Stomach (tissue), 19 donors: ENCODE measurements at places on chromosomes 6 and 20. TPM values are rescaled to one million over a fixed set of nuclear protein-coding genes. Genes with fewer than 3 reads are reported as not detected.

MYCT1 gene
- 1.1 TPM for polyA plus RNA-seq

SAPCD1 gene
- 2.4 TPM for polyA plus RNA-seq

PACRG gene
- 1.8 TPM for polyA plus RNA-seq

GSTA3 gene
- polyA plus RNA-seq, result 1.00 TPM

SAMD3 gene
- not detected for polyA plus RNA-seq

GJA10 gene
- polyA plus RNA-seq, result not detected

GUCA1A gene
- not detected for polyA plus RNA-seq

PKIB gene
- 32.6 TPM for polyA plus RNA-seq

SNX9 gene
- 58.7 TPM for polyA plus RNA-seq

SULF2 gene
- polyA plus RNA-seq, result 62.9 TPM

GRCh38 chr6:5219011-5219691, 41.6 kb downstream of the LYRM4 start:
- peak; percentile 25 for DNase-seq
- no peak overlapping the region for H3K4me3 ChIP-seq
- H3K4me1 ChIP-seq, result no peaks in the 10 kb centered on the region
- H3K36me3 ChIP-seq, result no peaks in the 10 kb centered on the region

DNA sequence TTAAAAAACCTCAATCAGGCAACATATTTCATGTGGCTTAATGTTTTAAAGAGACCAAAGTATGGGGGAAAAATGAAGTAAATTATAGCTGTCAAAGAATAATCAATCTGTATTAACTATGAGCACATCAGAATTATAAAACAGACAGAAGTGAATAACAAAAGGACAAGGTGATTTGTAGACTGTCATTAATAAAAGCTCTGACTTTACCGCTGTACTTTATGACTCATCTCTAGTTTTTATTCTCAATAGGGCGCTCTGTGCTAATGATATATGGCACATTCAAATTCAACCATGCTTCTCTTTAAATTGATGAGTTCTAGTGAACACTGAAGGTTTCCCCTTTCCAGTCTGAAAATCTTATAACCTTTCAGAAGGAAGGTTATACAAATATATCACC, 72.0 kb downstream of the PREP start:
- H3K27me3 ChIP-seq, result no peaks in the 10 kb centered on the region
- H3K36me3 ChIP-seq, result peaks cover 48% of the 10 kb centered on the region
- no peak overlapping the region for H3K4me3 ChIP-seq
- DNase-seq, result no peak
- no peak overlapping the region for H3K27ac ChIP-seq
- H3K4me1 ChIP-seq, result peaks cover 5% of the 10 kb centered on the region

- peak; percentile 86 for DNase-seq
- H3K36me3 ChIP-seq, result no peaks in the 10 kb centered on the region
- H3K4me1 ChIP-seq, result no peaks in the 10 kb centered on the region
- H3K27ac ChIP-seq, result no peak overlapping the region
- H3K4me3 ChIP-seq, result no peak overlapping the region
- H3K27me3 ChIP-seq, result no peaks in the 10 kb centered on the region
Measured at GRCh38 chr6:40328386-40328985, 258.7 kb downstream of the LRFN2 start.

DNA sequence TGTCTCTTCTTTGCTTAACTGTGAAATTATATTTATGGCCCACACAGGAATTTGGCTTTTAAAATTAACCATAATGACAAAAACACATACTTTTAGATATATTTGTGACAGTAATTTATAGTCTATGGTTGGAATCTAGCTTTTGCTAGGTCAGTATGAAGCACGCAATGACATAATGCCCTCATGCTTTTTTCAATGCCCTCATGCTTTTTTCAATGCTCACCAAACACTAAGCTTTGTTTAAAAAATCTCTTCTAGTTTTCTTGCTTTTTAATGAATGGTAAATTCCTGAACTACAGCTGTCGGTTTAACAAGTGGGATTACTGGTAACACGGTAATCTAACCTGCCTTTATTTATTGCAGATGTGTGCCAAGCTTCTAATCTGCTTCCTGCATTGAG, 12.7 kb downstream of the CCN6 start:
- H3K4me1 ChIP-seq, result no peaks in the 10 kb centered on the region
- no peak overlapping the region for H3K4me3 ChIP-seq
- no peak for DNase-seq
- no peak overlapping the region for H3K27ac ChIP-seq

GRCh38 chr6:149052350-149053106, 265.0 kb upstream of the TAB2 start:
- no peak for DNase-seq
- no peak overlapping the region for H3K4me3 ChIP-seq
- H3K27ac ChIP-seq, result no peak overlapping the region

DNA sequence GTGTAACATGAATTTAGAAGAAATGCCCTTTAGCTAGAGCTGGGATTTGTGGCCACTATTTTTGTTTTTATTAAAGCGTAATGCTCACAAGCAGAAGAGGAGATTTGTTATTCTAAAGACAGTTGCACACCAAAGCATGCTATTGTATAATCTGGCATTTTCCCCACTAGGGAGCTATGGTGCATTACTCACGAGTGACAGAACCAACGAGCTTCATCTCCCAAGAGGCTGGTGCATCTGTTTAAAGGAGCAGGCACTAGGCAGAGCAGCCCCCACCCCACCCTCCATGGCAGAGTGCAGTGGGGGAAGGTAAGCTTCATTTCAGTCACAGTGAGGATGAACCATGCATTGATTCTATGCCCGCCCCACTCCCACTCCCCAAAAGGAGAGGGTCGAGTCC, 287.3 kb upstream of the TSHZ2 start:
- DNase-seq, result peak; percentile 5
- no peaks in the 10 kb centered on the region for H3K27me3 ChIP-seq
- no peaks in the 10 kb centered on the region for H3K4me1 ChIP-seq
- H3K27ac ChIP-seq, result no peak overlapping the region

- H3K27me3 ChIP-seq, result peaks cover 9% of the 10 kb centered on the region
- H3K36me3 ChIP-seq, result no peaks in the 10 kb centered on the region
- H3K4me1 ChIP-seq, result peaks cover 6% of the 10 kb centered on the region
Measured at GRCh38 chr20:20849161-20849560, 136.7 kb upstream of the RALGAPA2 start.

DNA sequence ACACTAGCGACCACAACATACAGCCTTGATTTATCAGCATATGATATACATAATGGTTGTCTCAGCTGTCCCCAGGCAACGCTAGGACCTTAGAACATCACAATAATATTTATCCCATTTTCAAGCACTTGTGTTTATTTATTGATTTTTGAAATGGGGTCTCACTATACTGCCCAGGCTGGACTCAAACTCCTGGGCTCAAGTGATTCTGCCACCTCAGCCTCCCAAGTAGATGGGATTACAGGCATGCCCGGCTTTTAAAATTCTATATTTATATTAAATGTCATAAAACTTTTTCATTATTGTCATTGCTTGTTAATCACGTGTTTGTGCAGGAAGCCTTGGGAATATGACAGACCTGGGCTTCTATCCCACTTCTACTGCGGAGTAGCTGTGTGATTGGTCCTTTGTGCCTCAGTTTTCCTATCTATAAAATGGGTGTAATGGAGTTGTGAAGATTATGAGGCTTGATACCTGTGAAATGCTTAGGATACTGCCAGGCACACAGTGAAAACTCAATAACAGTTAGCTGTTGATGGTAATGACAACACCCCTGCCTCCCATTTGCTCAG, 10.2 kb downstream of the COL20A1 start:
- peaks cover 37% of the 10 kb centered on the region for H3K27me3 ChIP-seq
- no peak for DNase-seq
- no peak overlapping the region for H3K4me3 ChIP-seq
- H3K36me3 ChIP-seq, result no peaks in the 10 kb centered on the region
- no peak overlapping the region for H3K27ac ChIP-seq

DNA sequence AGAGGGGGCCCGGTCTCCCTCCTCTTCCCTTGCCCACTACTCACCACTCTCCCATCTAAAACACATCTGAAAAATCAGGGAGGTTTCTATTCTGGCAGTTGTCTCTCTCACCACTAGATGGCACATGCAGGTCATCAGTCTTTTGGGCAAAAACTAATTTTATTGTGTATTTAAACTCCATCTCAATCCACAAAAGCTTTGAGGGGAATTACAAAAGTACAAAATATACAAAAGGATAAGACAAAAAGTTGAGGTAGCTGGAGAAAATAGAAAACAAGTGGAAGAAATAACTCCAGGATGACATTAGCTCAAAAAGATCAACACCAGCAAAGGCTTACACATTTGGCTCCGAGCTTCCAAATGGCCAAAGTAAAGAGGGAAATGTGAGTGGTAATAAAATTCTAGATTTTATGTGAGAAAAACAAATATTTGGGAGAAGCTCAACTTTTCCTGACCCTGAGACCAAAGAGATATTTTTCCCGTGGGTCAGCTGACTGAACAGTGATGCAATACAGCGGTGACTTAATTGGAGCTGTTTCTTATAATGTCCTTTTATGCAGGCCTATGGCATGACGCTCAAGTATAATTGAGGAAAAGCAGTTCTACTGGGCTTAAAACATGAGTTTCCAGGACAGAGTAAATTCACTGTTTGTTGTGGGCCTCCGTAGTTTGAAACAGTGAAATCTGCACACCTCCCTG, 79.8 kb upstream of the CHD6 start:
- no peak overlapping the region for H3K27ac ChIP-seq
- no peak overlapping the region for H3K4me3 ChIP-seq
- no peaks in the 10 kb centered on the region for H3K27me3 ChIP-seq

GRCh38 chr6:69090132-69090531, 455.1 kb downstream of the ADGRB3 start:
- no peak for DNase-seq
- H3K4me3 ChIP-seq, result no peak overlapping the region
- no peaks in the 10 kb centered on the region for H3K4me1 ChIP-seq
- no peak overlapping the region for H3K27ac ChIP-seq
- no peaks in the 10 kb centered on the region for H3K36me3 ChIP-seq

DNA sequence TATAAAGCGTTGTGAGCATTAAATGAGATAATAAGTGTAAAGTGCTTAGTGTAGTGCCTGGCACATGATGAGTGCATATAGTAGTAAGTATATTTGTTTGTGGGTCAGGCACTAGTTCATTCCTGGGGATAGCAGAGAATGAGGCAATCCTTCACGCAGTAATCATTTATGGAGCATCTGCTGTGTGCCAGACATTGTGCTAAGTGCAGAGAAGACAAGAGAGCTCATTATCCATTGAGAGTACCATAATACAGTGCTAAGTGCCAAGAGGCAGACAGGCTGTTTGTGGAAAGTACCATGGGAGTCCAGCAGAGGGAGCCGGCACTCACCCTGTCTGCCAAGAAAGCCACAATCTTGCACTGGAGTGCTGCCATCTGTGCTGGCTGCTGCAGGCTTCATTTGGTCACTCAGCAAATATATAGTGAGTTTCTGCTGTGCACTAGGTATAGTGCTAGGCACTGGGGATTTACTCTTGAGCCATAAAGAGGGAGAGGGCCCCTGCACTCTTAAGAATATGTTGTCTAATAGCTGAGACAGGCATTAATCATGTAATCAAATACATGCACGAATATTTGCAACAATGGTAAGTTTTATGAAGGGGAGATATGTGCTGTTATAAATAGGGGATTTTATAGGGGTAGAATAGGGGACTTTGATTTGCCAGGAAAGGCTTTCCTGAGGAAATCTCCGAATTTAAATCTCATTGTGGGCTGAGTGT, 12.9 kb upstream of the MROH8 start:
- H3K4me3 ChIP-seq, result no peak overlapping the region
- H3K36me3 ChIP-seq, result peaks cover 36% of the 10 kb centered on the region
- H3K4me1 ChIP-seq, result peaks cover 29% of the 10 kb centered on the region
- H3K27me3 ChIP-seq, result no peaks in the 10 kb centered on the region
- H3K27ac ChIP-seq, result no peak overlapping the region

DNA sequence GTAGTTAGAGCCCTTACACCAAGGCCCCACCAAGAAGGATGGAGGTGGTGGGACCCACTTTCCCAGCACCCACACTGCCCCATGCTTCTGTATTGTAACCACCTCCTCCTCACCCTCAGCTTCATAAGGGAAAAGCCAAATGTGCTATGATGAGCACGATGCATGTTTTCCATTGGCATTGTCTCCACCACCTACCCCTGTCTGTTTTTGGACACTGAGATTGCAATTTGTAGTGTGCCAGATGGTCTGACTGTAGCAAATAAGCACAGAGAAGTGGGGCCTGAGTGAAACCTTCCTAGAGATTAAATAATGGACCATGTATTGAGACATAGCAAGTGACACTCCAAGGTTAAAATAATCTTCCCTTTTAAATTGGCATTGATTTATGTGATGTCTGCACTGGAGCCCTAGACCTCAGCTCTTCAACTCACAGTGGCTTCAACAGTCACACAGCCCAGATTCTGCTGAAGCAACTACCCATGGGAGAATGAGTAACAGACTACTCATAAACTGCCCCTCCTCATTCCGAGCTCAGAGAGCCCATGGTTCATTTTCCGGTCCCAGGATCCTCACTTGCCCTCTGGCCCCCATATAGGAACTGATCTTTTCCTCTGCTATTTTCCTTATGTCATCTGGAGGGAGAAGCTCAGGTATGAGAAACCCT, 177.9 kb downstream of the COL9A1 start:
- H3K27me3 ChIP-seq, result no peaks in the 10 kb centered on the region
- no peak overlapping the region for H3K27ac ChIP-seq
- H3K36me3 ChIP-seq, result no peaks in the 10 kb centered on the region
- no peak overlapping the region for H3K4me3 ChIP-seq

- H3K27me3 ChIP-seq, result no peaks in the 10 kb centered on the region
- H3K4me3 ChIP-seq, result no peak overlapping the region
- no peaks in the 10 kb centered on the region for H3K36me3 ChIP-seq
- no peak overlapping the region for H3K27ac ChIP-seq
- no peaks in the 10 kb centered on the region for H3K4me1 ChIP-seq
Measured at GRCh38 chr6:25435416-25435985, 156.3 kb downstream of the CARMIL1 start.

DNA sequence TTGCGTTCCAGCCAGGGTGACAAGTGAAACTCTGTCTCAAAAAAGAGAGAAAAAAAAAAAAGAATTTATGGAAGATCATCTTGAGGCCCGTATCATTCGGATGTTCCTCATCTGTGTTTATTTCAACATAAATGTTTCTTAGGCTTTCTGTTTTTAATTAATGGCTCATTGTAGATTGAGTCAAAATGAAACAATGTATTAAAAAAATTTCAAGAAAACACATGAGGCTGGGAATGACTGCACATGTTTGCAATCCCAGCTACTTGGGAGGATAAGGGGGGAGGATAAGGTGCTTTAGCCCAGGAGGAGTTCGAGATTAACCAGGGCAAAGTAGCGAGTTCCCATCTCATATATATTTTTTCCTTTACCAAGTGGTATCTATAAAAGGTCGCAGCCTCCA, 47.3 kb downstream of the ITCH start:
- no peak overlapping the region for H3K27ac ChIP-seq
- no peak overlapping the region for H3K4me3 ChIP-seq
- no peaks in the 10 kb centered on the region for H3K27me3 ChIP-seq
- DNase-seq, result no peak
- H3K36me3 ChIP-seq, result peaks cover 65% of the 10 kb centered on the region

- H3K4me1 ChIP-seq, result peaks cover 52% of the 10 kb centered on the region
- no peaks in the 10 kb centered on the region for H3K27me3 ChIP-seq
- peak overlapping the region; percentile 61 for H3K4me3 ChIP-seq
- H3K36me3 ChIP-seq, result no peaks in the 10 kb centered on the region
- H3K27ac ChIP-seq, result peak overlapping the region; percentile 96
Measured at GRCh38 chr6:111604259-111605099, 1.2 kb downstream of the TRAF3IP2 start.
